Right lung (tissue), 10 donors: ENCODE measurements at places on chromosomes 13 and 19. TPM values are rescaled to one million over a fixed set of nuclear protein-coding genes. Genes with fewer than 3 reads are reported as not detected.
A peak's percentile ranks its signal among the peaks of the same experiment; 100 is the strongest.

Gene POU2F2
- 1.4 TPM for polyA plus RNA-seq

Gene CIC
- 32.8 TPM for polyA plus RNA-seq

Gene TMEM59L
- 44.5 TPM for polyA plus RNA-seq

Gene RNF17
- polyA plus RNA-seq: 0.12 TPM

Gene ZNF773
- polyA plus RNA-seq: 17.5 TPM

Gene KLHL1
- 0.04 TPM for polyA plus RNA-seq

Gene GRIN3B
- 0.69 TPM for polyA plus RNA-seq

- DNase-seq: no peak
These were observed at the start of gene TMTC4 for GRCh38 chr13:100674572-100674871. Gene TMTC4, minus strand, starts transcription at chr13:100674795. Its CDS starts 4,433 bp downstream, at chr13:100670362.

DNA sequence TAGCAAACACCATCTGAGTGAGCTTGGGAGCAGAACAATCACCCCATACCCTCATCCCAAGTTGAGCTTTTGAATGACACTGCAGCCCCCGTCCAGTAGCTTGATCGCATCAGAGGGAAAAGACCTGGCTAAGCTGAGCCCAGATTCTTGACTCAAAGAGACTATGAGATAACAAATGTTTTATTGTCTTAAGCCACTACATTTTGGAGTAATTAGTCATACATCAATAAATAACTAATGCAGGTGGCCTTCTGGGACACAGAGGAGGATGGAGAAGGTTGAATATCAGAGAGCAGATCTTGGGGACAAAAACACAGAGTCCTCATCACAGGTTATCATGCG lies 24.6 kb upstream of the IGSF23 start:
- DNase-seq: no peak

GRCh38 chr19:20776083-20777076 lies at the start of gene ZNF66:
Gene ZNF66, plus strand, starts transcription at chr19:20776304. Its CDS starts 144 bp downstream, at chr19:20776448.
- DNase-seq: peak; percentile 95

DNA sequence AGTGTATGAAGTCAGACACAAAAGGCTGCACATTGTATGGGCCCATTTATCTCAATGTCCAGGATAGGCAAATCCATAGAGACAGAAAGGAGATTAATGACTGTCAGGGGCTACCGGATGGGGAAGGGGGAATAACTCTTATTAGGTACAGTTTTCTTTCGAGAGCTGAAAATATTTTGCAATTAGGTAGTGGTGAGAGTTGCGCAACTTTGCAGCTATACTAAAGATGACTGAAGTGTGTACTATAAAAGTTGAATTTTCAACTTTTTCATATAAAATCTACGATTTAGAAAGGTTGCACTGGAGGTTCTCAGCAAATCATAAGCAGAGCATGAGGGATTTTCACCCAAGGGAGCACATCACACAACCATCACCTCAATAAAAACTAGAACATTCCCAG lies 16.1 kb upstream of the SLC15A1 start:
- DNase-seq: no peak

- peak; percentile 93 for DNase-seq
These were observed 13.2 kb upstream of the ASF1B start for GRCh38 chr19:14149509-14149994.

DNA sequence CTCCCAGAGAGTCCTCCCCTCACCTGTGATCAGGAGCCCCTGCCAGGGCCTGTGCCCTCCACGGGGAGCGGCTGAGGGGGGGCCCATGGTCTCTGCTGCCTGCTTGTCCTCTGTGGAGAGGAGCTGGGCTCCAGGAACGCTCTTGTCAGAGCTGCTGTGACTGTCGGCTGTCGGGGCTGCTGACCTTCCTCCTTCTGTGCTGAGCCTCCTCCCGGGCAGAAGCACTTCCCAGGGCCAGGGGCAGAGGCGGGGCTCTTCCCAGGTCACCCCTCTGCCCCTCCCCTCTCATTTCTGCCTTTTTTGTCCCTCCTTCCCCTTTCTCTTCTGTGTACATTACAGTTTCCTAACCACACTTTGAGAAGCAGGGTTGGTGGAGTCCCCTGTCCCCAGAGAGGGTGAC lies at the start of gene CEACAM4:
CEACAM4 (minus strand) TSS at position 198 of the 400 bp plus-strand sequence; CDS start at position 87, 111 bp downstream.
- DNase-seq: no peak

- DNase-seq: peak; percentile 77
These were observed at the start of gene NAT14 for GRCh38 chr19:55484593-55485438. Gene NAT14, plus strand, starts transcription at chr19:55485188. Its CDS starts 521 bp downstream, at chr19:55485709.

DNA sequence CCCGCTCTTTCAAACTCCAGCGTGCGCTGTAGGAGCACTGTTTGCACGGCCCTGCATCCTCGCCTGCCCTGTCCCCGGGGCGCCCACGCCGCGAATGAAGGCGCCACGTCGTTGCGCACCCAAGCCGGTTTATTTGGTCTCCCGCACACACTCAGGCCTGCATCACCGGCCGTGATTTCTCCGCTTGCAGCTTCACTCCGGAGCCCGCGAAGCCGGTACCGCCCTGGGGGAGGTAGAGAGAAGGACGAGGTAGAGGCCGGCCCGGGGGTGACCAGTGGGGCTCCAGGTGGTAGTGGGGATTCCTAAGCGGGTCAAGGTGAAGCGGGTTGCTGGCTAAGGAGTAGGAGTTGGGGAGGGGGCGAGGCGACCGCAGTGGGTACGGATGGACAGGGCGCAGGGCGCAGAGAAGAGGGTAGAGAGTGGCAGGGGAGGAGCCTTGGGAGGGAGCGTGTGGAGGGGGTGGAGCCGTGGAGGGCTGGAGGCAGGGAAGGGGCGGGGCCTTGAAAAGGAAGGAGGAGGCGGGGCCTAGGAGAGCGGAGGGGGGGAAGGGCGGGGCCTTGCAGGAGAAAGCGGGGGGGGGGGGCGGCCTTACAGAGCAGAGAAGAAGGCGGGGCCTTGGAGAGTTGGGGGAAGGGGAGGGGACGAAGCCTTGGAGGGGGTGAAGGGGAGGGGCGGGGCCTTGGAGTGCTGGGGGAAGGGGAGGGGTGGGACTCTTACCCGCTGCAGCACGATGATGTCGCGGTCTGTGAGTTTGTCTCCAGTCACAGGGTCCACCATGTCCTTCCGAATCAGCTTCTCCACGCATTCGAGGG lies 24.6 kb downstream of the NOSIP start:
- DNase-seq: peak; percentile 51

DNA sequence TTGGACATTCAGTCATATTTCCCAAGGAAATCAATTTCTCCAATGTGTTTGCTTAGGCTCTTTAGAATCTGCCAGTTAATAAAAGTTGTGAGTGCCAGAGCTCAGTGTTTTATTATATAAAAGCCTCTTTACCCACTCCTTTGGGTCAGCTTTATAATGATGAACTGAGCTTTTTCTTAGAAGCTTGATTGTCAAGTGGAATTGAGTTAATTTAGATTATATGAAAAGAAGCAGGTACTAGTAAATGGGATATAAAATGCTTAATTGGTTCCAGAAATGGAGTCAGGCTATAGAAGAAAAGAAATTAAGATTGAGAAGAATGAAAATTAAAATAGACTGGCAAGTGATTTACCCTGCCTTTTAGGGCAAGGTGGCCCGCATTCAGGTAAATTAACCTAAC lies 363.2 kb downstream of the SLITRK6 start:
- no peak for DNase-seq
